Hematopoietic multipotent progenitor cell treated with erythropoietin and hydrocortisone succinate and interleukin-3 and kit ligand, for 6 days (in vitro differentiated cells): ENCODE measurements at places on chromosomes 4 and X.

DNA sequence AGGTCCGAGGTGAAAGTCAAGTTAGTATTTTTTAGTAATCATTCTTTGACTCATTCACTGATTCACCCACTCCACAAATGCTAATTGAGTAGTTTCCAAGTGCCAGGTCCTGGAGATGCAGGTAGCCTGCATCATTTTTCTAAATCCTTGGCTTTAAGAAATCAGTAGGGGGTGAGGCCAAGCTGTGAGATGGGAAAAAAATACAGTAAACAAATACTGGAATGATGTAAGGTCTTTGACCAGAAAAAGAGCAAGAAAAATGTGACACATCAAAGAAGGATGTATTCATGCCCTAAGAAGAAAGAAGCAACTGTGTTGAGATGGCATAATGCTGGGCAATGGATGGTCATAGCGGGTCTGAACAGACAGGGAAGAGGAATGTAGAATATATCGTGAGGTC, 1386.6 kb downstream of the PCDH7 start:
- DNase-seq, result no peak

- DNase-seq, result no peak
These were observed 97.1 kb upstream of the FAM9B start for GRCh38 chrX:9131066-9131465.

- DNase-seq, result no peak
These were observed 183.8 kb downstream of the FBXO8 start for GRCh38 chr4:174099712-174100111.

GRCh38 chrX:154720067-154720466, 30.8 kb downstream of the GAB3 start:
- no peak for DNase-seq

DNA sequence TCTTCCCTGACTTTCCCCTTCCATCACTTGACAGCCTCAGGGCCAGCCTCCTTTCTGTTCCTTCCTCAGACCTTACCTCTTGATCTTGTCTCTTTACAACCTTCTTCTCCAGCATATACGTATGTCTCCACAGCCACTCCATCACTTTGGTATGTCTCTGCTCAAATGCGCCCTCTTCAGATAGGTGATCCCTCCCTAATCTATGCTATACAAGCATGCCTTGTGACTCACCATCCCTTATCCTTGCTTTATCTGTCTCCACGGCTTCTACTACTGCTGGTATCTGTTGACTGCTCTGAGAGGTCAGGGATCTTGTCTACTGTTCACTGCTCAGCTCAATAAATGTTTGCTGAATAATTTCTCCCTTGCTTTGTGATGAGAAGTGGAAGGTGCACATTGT, 9.0 kb downstream of the ARAP2 start:
- DNase-seq, result peak; percentile 69

DNA sequence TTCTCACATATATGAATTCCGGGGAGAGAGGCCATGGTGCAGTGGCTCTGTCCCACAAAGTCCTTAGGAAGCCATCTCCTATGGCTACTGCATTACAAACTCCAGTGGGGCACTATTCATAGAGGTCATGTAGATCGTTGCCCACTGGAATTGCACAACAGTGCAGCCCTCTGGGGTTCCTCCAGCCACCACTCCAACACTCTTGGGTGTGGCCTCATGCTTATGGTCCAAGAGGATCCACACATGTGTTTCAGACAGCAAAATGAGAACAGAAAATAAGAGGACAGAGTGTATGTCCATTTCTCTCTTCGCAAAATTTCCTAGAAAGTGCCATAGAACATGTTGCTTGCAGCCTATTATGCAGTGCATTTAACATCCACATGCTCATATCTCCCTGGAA, 444.2 kb upstream of the FAM241A start:
- no peak for DNase-seq
